ENCODE measurements at places on chromosomes 6 and 20.

DNA sequence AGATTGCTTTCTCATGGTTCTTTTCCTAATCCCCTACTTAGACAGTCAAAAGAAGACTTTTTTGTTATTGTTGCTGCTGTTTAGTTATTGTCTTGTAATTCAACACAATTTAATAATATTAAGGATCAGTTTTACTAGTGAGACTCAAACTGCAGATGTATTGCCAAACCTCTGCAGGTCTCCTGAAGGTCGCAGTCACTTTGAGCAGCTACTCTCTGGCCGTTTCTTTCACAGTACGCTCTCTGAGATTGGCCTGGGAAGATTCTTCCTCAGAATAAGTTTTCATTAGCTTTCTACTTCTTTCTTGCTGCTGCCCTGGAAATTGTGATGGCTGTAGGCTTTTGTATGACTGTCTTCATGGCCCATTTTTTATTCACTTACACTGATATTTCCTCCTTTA, 930.8 kb downstream of the QKI start:
- DNase-seq = no peak

- DNase-seq = no peak
Measured at GRCh38 chr6:29800254-29800653, 27.4 kb upstream of the HLA-G start.

- no peak for DNase-seq
Measured at GRCh38 chr6:46882645-46883044, 39.1 kb downstream of the ADGRF5 start.

DNA sequence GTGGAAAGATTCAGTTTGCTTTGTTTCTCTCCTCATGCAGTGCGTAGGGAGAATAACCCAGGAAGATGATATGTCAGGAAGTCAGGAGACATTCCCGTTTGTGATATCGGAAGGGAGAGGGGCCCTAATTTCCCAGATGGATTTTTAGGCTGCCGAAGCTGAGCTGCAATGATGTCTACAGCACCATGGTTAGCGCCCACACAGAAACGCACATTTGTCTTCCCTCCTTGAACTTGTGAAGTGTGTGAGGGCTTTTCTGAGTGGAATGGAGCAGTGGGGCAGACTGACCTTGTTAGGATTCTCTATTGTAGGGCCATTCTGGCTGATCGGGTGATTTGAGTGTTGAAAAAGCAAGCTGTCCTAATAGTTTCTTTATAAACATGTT, 191.3 kb upstream of the ARG1 start:
- DNase-seq = no peak

- DNase-seq = no peak
Measured at GRCh38 chr20:63378626-63379025, 17.5 kb upstream of the CHRNA4 start.

DNA sequence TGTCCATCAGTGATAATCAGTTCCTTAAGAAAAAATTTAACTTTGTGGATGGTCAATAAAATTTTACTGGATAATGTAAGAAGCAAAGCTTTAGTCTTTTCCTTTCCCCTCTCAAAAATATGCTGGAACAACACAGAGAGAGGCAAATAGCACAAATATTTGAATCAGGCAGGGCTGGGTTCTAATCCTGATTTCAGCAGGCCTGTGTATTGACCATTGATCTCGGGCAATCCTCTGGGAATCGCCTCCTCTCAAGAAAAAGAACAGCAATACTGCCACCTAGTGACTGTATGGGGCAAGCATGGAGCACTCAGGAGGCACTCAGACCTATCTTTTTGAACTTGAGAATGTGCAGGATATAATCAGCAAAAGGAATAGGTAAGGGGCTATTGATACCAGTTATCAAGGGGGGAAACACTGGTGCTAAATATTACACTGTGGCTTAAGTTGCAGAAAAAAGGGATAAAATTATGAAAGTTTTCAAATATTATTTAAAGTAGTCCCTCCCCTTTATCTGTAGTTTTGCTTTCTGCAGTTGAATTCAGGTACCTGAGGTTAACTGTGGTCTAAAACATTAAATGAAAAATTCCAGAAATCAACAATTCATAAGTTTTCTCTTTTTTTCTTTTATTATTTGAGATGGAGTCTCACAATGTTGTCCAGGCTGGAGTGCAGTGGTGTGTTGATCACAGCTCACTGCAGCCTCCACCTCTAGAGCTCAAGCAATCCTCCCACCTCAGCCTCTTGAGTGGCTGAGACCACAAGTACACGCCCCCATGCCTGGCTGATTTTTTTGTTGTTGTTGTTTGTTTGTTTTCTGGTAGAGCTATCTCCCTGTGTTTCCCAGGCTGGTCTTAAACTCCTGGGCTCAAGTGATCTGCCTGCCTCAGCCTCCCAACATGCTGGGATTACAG, 91.8 kb upstream of the NHSL1 start:
- DNase-seq = peak; percentile 75

DNA sequence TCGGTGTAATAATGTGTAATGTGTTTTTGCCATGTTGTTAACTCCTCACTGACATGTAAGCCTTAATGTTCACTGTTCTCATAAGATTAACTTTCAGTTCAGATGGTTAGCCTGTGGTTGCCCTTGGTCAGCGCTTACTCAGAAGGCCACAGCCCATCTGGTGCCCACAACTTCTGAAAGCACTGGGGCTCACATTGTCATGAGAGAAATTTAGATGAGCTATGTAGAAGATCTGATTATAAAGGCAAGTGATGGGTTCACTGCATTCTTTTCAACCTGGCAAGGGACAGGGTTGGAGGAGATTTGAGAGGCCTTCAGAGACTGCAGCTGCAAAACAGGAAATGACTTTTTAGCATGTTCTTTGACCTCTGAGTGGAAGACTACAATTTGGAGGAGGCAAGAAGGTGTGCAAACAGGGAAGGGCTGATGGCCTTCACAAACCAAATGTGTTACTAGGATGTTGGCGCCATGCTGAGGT, 242.3 kb upstream of the SUPT3H start:
- DNase-seq = peak; percentile 11

DNA sequence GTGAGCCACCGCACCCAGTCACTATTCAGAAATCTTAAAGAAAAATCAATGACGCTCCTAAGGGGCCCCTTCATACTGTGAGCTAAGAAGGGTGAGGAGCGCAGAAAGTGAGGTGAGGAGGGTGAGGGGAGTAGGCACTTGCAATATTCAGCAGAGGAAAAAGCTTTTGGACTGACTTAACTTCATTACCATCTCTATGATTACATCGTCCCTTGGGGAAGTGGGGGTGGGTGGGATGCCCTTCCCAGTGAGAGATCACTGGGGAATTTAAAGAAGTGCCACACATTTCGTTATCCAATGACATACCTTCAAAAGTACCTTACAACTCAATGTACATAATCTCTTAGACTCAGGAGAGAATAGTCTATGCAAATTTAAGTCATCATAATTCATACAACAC, 46.5 kb downstream of the SMLR1 start:
- no peak for DNase-seq

DNA sequence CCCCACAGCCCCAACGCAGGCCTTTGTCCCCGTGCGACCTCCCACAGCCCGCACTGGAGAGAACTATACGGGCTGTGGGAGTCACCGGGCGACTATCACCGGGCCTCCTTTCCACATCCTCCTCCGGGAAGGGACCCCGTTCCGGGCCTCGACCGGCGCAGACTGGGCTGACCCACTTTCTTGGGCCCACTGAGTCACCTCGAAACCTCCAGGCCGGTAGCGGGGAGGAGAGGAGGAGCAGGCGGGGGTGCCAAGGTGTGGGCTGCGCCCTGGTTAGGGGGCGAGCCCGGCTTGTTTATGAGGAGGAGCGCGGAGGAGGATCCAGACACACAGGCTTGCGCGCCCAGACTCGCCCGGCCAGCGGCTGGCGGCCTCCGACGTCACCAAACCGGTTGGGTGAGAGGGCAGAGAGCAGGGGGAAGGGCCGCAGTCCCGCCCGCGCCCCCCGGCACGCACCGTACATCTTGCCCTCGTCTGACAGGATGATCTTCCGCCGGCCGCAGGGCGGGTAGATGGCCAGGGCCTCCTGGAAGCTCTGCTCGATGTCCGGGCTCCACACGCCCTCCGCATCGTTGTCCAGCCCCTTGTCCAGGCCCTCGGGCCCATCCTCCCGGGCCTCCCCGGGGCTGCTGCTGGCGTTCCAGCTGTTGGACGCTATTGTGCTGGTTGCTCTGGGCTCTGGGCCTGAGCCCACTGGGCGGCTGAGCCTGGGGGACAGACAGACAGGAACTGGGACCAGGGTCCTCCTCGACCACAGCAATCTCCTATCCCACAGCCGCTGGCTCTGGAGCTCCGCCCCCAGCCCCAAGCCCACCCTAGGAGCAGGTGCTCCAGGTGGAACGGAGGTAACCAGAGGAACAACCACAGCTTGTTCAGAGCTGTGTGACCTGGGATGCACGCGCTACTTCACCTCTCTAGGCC, 10.6 kb downstream of the TEAD3 start:
- DNase-seq = no peak

DNA sequence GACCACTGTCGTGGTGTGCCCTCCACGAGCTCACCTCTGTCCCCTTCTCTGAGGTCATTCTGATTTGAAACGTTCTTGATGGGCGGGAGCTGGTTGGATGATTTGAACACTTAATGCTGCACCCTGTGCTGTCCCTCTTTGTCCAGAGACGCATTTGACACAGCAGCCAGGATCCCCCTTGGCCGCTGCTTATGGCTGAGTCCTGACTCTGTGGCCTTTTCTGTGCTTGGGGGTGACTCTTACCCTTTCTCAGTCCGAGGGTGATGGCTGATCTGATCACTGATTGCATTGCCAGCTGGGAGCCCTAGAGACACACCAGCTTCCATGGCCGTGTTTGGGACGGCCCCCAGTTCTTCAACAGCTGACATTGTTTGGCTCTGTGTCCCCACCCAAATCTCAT, 43.5 kb upstream of the FRMD1 start:
- DNase-seq = no peak

- no peak for DNase-seq
Measured at GRCh38 chr6:15874821-15875220, 212.0 kb upstream of the DTNBP1 start.

- no peak for DNase-seq
Measured at GRCh38 chr6:104095661-104096416, 763.9 kb downstream of the HACE1 start.

- no peak for DNase-seq
Measured at GRCh38 chr6:165647041-165647440, 16.0 kb downstream of the PDE10A start.

GRCh38 chr6:53294611-53295010, 54.1 kb downstream of the ELOVL5 start:
- no peak for DNase-seq

DNA sequence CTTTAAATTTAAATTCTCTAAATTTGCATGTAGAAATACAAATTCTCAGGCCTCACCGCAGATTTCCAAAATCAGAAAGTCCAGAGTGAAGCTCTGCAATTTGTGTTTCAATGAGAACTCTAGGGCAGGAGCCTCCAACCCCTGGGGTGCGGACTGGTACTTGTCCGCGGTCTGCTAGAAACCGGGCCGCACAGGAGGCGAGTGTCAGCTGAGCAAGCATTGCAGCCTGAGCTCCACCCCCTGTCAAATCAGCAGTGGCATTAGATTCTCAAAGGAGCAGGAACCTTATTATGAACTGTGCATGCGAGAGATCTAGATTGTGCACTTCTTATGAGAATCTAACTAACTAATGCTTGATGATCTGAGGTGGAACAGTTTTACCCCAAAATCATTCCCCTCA, 203.0 kb upstream of the PCSK2 start:
- DNase-seq = no peak

GRCh38 chr20:52001999-52002666, 189.4 kb downstream of the ZFP64 start:
- DNase-seq = peak; percentile 93

GRCh38 chr20:22974354-22974753, 60.8 kb upstream of the SSTR4 start:
- peak; percentile 28 for DNase-seq

GRCh38 chr6:155125906-155126305, 130.8 kb downstream of the TIAM2 start:
- no peak for DNase-seq

DNA sequence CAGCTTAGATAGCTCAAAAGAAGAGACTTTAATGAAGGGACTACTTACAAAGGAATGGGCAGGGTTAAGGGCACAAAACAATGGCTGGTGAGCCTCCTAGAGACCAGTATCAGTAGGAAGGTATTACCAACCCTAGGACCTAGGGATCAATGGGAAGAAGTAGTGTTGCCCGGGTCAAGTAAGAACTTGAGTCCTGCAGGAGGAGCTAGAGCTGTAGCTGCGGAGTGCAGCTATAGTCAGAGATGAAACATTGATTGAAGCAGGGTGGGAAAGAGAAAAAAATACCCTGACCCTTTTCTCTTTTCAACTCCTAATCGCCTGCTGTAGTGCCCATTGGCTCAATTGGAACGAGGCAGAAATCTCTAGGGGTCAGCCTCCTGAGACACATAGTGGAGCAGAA, 144.0 kb downstream of the FLRT3 start:
- no peak for DNase-seq

DNA sequence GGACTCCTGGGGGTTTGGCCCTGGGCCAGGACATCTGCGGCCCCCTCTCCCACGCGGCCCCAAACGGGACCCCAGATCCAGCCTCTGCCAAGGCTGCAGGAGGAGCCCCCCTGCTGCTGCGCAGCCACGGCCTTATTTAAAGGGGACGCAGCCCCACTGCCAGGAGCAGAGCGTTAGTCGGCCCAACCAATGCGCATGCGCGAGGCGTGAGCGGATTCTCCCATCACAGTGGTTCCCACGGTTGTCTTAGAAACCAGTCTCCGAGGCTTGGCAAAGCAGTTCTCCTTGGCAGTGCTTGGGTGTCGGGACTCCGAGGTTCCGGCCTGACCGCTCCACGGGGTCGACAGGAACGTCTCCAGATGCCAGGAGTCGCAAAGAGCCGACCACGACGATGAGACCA, 288.3 kb upstream of the ZNF337 start:
- peak; percentile 37 for DNase-seq

DNA sequence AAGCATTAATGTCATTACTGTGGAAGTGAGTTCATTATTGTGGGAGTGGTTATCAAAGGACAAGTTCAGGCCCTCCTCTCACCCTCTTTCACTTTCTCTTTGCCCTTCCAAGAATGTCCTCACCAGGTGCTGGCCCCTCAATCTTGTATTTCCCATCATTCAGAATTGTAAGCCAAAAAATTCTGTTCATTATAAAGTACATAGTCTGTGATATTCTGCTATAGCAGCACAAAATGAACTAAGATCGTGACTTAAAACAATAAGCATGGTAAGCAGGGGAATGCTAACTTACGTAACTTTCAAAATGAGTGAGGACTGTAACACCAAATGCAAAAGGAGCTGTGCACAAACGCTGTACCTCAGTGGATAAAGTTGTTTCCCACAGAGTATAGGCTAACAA, 515.7 kb upstream of the BTBD3 start:
- DNase-seq = no peak

GRCh38 chr6:13383328-13384163, 55.2 kb upstream of the TBC1D7 start:
- DNase-seq = no peak

GRCh38 chr6:27662769-27663168, 189.9 kb upstream of the ZNF184 start:
- no peak for DNase-seq

- no peak for DNase-seq
Measured at GRCh38 chr6:38091613-38092012, 272.1 kb downstream of the ZFAND3 start.

DNA sequence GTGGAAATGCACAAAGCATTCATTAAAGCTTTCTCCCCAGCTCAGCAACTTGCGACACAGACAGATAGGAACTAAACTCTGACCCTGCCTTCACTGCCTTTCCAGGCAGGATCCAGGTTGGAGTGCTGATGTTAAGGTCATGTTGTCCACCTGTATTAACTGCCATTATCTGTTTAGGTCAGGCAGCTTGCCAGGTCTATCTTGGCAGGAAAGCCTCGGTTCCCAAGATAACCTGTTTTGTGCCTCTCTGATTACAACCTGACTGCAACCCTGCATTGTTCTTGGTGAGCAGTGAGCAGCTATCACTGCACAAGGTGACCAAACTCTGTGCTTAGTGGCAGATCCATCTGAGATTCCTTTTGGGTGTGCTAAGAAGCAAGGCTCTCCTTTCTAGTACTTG, 23.2 kb upstream of the ELOVL2 start:
- DNase-seq = no peak

All from endothelial cell of umbilical vein (primary cell).